ENCODE measurements at places on chromosomes 7 and 10. TPM values are rescaled to one million over a fixed set of nuclear protein-coding genes. Genes with fewer than 3 reads are reported as not detected.
A peak's percentile ranks its signal among the peaks of the same experiment; 100 is the strongest.

- peaks cover 9% of the 10 kb centered on the region for H3K4me1 ChIP-seq
- no peak overlapping the region for H3K4me3 ChIP-seq
- no peaks in the 10 kb centered on the region for H3K27me3 ChIP-seq
- H3K36me3 ChIP-seq, result no peaks in the 10 kb centered on the region
- H3K27ac ChIP-seq, result peak overlapping the region; percentile 52
- peak; percentile 68 for DNase-seq
Observed at GRCh38 chr10:94412449-94412848, 10.1 kb downstream of the TBC1D12 start.

GRCh38 chr10:9786101-9786500 is 1231.6 kb upstream of the CELF2 start:
- H3K4me1 ChIP-seq, result peaks cover 3% of the 10 kb centered on the region
- no peak overlapping the region for H3K4me3 ChIP-seq

DNA sequence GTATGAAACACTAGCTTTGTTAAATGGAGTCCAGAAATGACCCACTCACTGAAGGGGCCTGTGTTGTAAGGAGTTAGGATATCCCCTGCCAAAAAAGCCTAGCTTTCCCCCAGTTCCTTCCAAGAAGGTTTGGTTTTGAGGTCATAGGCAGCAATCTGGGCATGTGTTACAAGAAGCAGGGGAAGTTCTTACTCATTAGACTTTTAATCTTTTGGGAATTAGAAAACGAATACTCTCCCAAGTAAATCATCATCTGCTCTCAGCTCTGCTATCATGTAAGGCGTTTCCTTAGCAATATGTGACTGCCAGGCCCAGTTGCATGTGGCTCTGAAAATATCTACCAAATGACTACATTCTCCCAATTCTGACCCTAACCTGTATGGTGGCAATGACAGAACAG is 3.7 kb downstream of the NOD1 start:
- no peaks in the 10 kb centered on the region for H3K27me3 ChIP-seq
- no peak overlapping the region for H3K27ac ChIP-seq
- H3K36me3 ChIP-seq, result no peaks in the 10 kb centered on the region
- no peak overlapping the region for H3K4me3 ChIP-seq
- peaks cover 28% of the 10 kb centered on the region for H3K4me1 ChIP-seq

- DNase-seq, result peak; percentile 95
- H3K4me3 ChIP-seq, result no peak overlapping the region
- no peaks in the 10 kb centered on the region for H3K27me3 ChIP-seq
- no peak overlapping the region for H3K27ac ChIP-seq
- no peaks in the 10 kb centered on the region for H3K36me3 ChIP-seq
Observed at GRCh38 chr10:68871731-68872342, 29.3 kb upstream of the DDX50 start.

DNA sequence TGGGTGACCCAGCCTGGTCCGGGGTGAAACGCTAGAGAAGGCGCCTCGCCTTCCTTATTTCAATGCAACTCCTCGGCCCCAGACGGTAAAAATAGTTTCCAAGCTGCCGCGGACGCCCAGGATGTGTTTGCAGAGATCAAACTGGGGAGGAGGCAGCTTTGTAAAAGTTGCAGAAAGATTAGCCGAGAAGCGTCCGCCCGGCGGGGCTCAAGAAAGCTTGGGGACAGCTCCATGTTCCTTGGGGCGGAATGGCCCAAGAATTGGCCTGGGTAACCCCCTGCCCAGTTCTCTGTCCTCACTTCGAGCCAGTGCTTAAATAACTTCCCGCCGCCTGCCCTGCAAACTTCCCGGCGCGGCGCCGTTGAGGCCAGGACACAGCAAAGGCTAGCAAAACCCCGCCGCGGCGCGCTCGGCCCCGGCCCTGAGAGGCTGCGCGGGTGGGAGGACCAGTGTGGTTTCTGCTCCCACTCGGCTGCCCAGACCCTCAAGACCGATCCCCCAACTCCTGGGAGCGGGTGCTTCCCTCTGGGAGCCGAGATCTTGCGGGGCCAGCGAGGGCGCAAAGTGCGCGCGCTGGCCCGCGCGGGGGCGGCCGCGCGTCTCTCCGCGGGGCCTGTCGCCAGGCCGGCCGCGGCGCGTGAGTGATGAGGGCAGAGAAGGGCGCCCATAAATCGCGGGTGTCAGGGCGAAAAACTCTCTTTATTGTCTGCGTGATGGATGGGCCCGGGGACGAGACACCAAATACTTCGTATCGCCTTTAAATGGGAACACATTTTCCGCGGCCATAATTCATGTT is 6.3 kb upstream of the ZNF503 start:
- DNase-seq, result no peak
- H3K27ac ChIP-seq, result no peak overlapping the region
- H3K4me1 ChIP-seq, result peaks cover 2% of the 10 kb centered on the region
- H3K36me3 ChIP-seq, result 0 out of 2 replicates have a peak, but pooled peaks cover 1% of the 10 kb centered on the region

DNA sequence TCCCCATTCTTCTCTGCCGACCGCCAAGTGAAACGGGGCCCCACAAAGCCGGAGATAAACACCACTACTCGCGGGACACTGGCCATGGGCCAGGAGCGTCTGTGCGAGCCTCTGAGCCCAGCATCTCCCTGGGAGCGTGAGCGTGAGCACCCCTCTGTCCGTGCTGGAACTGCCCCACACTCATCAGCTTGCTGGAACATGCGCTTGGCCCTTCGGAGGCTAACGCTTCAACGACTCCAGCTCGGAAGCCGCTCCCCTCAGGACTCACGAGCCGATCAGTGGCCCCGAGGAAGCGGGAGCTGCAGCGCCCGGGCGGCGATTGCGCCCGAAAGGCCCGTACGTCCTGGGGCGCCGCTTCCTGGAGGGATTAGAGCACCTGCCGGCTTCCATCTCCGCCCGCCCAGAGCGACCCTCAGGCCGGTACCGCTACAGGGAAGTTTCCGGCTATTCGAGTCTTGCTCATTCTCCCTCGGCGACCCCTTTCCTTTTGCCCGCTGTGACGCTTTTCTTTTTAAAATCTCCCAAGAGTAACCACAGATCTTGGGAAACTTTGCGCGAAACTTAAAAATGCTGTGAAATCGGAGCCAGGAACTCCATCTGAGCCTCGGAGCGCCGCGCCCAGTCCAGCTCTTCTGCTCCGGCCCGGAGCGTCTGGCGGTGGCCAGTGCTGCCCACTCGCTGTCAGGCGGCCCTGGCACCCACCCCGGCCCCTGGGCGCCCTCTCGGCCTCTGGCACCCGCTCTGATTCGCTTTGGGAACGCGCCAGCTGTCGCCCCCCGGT is 1.0 kb downstream of the TLL2 start:
- no peaks in the 10 kb centered on the region for H3K36me3 ChIP-seq
- DNase-seq, result peak; percentile 12
- H3K4me1 ChIP-seq, result no peaks in the 10 kb centered on the region
- peaks cover 24% of the 10 kb centered on the region for H3K27me3 ChIP-seq
- H3K27ac ChIP-seq, result no peak overlapping the region

GRCh38 chr10:63677001-63677400 is 155.8 kb downstream of the REEP3 start:
- H3K4me1 ChIP-seq, result 0 out of 2 replicates have a peak, but pooled peaks cover 3% of the 10 kb centered on the region
- no peak overlapping the region for H3K4me3 ChIP-seq
- no peak overlapping the region for H3K27ac ChIP-seq

- H3K27ac ChIP-seq, result no peak overlapping the region
- H3K4me3 ChIP-seq, result no peak overlapping the region
- DNase-seq, result no peak
- H3K4me1 ChIP-seq, result no peaks in the 10 kb centered on the region
Observed at GRCh38 chr10:61166065-61166464, 222.1 kb upstream of the RHOBTB1 start.

Gene MEOX2
- total RNA-seq, result under 0.01 TPM

Gene TMEM139
- total RNA-seq, result not detected

Gene SNX10
- not detected for total RNA-seq

Gene PODXL
- total RNA-seq, result 1.4 TPM

Measured in IMR-90 (cell line).